ENCODE measurements at places on chromosomes 5 and 9.

DNA sequence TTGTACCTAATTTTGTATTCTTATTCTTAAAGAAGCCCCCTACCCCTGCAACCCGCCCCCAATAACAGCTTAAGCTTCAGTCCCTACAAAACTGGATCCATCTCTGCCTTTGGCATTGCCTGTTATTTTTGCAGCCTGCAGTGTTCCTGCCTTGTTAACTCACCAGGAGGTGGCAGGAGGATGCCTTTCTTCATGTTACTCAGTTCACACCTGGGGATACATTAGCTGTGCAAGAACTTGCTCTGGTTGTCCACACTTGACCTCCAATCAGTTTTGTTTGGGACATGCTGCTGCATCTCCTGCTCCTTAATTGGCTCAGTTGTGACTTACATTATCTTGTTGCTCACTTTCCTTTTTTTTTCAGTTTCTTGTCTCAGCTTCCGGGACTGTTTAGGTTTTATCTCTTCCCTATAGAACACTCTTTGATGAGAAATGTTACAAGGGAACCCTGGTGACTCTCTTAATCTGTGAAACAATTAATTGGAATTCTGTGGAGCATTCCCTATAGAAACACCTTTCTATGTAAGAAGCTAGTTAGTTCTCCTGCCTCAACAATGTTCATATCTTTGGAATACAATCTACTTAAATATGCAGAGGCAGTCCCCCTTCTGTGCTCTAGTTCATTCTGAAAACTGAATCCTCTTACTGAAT is 467.7 kb upstream of the ACO1 start:
- no peak for DNase-seq

- DNase-seq, result no peak
Measured at GRCh38 chr5:96404191-96404867, 28.7 kb downstream of the PCSK1 start.

DNA sequence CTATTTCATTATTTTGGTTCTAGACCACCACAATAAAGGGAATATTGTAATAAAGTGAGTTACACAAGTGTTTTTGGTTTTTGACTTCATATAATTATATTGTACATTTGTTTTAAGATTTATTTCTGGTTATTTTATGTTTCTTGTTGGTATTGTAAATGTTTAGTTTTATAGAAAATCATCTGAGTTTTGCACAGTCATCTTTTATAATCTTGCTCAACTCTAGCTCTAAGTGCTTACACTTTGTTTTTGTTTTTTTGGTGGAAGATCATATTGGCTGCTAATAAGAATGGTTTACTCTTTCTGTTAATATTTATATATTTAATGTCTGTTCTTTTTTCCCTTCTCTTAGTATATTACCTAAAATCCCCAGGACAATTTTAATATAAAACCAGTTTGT is 135.0 kb downstream of the CNTLN start:
- no peak for DNase-seq

DNA sequence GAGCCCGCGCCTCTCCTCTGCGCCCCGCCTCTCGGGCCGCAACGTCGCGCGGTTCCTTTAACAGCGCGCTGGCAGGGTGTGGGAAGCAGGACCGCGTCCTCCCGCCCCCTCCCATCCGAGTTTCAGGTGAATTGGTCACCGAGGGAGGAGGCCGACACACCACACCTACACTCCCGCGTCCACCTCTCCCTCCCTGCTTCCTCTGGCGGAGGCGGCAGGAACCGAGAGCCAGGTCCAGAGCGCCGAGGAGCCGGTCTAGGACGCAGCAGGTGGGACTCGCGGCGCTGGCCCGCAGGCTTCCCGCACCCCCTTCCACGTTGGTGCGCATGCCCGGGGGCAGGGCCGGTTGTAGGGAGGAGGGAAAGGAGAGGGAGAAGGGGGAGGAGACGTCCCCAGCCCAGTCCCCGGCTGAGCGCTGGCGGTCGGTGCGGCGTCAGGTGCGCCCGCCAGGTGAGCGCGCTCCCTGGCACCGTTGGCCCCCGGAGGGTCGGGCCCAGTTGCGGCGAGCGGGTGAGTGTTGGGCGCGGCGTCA is at the start of gene OCLN:
OCLN (plus strand) TSS at position 400 of the 532 bp plus-strand sequence. CDS start 11,455 bp downstream, outside the sequence.
- DNase-seq, result no peak

- no peak for DNase-seq
Measured at GRCh38 chr9:138105561-138106505, 228.3 kb downstream of the CACNA1B start.

DNA sequence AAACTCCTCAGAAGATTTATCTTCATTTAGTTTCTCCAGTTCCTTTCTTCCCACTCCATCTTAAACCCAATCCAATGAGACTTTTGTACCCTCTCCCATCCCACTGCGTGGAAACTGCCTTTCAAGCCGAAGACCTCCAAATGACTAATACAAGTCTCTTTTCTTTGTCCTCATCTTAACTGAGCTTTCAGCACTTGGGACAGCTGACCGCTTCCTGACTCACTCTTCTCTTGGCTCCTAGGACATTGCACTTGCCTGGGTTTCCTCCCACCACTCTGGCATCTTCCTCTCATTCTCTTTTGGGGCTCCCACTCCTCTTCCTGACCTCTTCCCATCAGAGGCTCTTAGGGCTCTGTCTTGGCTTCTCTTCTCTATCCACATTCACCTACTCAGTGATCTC is 243.7 kb downstream of the HSPA4 start:
- no peak for DNase-seq

GRCh38 chr5:83470526-83471404 is 779 bp upstream of the VCAN start:
- DNase-seq, result no peak

DNA sequence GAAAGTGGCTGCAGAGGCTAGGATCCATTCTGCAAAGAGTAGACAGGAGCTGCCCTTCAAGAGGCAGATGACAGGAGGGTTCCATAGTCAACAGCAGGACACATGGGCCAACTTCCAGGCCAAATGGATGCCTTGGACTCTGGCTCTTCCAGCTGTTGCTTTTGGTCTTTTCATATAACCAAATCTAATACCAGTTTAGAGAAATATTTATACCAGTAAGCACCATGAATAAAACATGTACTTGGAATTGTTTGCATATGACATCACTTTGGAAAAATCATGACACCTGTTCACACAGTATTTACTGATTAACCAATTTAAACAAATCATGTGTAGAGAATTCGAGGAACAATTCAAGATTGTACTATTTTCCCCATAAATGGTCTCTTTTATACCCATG is 481.3 kb downstream of the DMRT2 start:
- no peak for DNase-seq

- no peak for DNase-seq
Measured at GRCh38 chr5:139574641-139575312, 13.6 kb downstream of the UBE2D2 start.

Data from stimulated activated CD8-positive, alpha-beta memory T cell treated with anti-CD3 and anti-CD28 coated beads, Interleukin-4, amount 100 ng/mL, for 1 hour (primary cell).